ENCODE measurements at places on chromosomes 2 and 18.

GRCh38 chr18:63099848-63100629 is 219.5 kb downstream of the BCL2 start:
- no peak for DNase-seq

DNA sequence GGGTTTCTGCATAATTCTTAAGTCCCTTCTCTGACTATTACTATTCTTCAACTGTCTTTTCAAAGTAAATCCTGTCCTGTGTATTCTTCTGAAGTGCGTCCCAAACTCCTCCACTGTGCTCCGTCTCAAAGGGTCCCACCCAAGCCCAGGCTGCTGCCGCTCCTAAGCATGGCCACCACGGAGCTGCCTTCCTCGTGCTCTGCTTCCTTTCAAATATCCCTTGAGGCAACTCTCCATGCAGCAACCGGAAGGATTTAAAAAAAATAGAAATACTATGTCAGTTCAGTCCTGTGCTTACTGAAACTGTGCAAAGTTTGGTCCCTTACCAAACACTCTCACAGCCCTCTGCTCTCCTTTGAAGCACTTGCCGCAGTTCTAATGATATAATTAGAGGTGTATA is 116.1 kb downstream of the NOL10 start:
- no peak for DNase-seq

GRCh38 chr2:173715441-173715840 is 249.7 kb downstream of the SP3 start:
- DNase-seq, result no peak

DNA sequence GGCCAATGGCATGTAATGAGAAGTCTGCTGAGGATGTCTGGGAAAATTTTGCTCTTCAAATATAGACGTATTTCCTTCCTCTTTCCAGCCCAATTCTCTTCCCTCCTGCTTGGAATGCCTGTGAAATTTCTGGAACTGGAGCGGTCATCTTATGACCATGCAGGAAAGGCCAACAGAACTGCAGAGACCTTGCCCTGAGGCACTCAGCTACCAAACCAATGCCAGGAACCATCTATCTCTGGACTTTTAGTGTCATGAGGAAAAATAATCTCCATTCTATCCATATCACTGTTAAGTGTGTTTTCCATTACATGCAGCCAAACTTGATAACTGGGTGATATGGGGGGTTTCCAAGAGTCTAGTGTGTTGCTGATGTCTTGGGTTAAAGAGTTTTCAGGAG is 363.7 kb downstream of the SLC4A3 start:
- DNase-seq, result no peak

GRCh38 chr2:168804214-168804613 is 1.8 kb downstream of the NOSTRIN start:
- DNase-seq, result no peak

DNA sequence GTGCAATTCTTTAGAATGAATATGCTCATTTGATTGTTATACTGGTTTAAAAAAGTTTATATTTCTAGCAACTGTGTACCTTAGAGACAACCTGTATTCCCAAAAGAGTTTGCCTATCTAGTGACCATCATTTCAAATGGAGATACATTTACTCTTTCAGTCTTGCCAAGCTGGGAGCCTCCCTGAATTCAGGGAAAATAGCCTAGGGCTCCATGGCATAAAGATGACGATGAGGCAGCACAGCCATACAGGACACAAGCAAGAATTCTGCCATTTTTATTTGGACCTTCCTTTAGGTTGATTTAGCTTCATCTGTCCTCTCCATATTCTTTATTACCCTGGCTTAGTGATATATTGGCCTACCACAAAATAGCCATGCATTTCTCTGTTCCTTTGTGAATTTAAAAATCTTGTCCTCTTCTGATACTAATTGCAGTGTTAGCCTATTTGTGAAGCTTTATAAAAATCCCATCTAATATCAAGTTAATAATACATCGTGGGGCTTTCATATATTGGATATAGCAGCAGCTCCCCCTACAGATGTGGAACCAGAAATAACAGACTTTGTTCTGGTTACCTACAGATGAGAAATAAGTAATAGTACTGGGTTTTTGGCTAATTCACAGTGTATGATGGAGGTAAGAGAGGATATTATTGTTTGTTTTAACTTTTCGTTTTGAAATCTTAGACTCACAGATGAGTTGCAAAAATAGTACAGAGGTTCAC is 1661.9 kb upstream of the PIK3C3 start:
- no peak for DNase-seq

GRCh38 chr2:220000586-220000985 is 373.2 kb downstream of the SLC4A3 start:
- no peak for DNase-seq

GRCh38 chr2:234764372-234764771 is 187.4 kb upstream of the SH3BP4 start:
- no peak for DNase-seq

- DNase-seq, result no peak
These were observed 152.5 kb downstream of the PLEKHA3 start for GRCh38 chr2:178632729-178633128.

DNA sequence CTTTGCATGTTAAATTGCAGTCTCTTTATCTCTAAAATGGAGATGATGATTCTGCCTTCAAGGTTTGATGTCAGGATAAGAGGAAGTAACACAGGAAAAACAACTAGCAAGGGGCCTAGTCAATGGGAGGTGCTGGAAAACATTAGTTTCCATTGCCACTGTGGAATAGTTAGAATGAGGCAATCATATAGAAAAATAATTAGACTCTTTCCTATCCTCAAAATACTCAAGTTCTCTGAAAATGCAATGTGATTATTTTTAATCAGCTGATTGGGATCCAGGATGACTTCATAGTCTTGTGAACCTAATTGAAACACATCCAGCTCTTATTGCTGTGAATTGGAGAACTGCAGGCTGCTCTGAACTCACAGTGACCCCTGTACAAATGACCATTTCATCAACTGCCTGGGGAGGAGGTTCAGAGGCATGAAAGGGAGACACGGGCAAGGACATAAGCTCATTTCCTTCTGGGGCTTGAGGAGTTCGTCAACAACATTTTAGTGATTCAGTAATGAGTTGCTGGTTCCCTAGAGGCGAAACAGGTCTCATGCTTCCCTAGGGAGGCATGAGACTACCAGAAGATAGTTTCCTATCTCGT is 422.5 kb downstream of the LPIN1 start:
- no peak for DNase-seq

DNA sequence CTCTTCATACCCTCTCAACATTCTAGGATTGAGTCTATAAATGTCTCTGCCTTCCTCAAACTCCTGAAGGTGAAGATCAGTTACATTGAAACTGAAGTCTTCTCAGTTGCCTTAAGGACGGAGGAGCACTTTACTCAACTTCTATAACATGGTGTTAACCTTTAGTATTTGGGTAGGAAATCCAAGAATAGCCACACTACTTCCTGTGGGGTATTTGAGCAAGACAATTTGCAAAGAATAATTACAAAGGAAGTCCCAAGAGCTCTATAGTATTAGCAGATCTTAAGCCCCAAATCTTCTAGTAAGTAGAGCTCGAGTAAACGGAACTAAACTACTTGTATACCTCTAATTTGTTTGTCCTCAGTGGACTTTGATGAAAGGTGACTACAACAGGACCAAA is 80.9 kb downstream of the SP100 start:
- no peak for DNase-seq

DNA sequence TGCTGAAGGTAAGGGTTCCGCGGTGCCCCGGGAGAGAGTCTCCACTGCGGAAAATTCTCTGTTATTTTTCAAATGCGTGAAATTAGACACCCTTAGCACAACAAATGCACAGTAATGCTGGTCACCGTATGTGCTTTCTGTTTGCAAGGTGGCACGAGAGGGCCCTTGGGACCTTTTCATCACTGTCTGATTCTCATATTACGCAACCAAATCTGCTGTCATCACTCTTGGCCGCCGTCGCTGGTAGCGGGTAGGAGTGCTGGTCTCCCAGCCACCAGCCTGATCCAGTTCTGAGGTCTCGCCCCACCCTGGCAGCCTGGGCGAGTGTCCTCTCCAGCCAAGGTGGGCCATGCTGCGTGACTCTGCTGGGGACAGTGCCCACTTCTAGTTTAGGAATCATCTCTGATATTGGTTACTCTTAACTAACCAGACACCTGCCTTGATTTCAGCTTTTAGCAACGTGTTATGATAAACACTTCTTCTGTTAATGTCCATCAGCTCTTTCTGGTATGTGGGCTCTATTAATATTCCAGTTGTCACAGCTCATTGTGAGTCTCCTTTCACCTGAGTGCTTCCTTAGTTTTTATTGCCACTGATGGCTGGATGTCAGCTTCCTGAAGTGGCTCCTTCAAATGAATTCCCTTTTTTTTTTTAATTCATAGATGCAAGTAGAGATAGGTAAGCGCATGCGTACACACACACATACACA is 199.4 kb downstream of the GBX2 start:
- no peak for DNase-seq

DNA sequence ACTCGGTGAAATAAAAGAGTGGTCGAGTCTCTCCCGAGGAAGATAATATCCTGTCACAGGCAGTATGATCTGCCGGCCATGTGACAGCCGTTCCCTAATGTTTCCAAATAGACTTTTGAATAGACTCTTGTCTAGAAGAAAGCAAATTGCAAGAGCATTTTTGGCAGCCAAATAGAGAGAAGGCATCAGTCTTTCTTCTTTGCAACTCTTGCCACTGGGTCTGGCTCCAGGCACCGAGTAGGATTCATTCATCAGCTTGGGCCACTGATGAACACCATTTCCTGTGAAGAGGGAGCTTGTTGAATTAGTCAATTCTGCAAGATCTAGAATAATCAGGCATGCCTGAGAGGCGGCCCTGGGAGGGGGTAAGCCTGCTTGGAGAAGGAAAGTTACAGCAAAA is 165.6 kb downstream of the KLHL29 start:
- no peak for DNase-seq

- DNase-seq, result no peak
These were observed 757.4 kb downstream of the RNF144A start for GRCh38 chr2:7674606-7675005.

GRCh38 chr2:37020212-37020886 is 54.0 kb upstream of the STRN start:
- no peak for DNase-seq

DNA sequence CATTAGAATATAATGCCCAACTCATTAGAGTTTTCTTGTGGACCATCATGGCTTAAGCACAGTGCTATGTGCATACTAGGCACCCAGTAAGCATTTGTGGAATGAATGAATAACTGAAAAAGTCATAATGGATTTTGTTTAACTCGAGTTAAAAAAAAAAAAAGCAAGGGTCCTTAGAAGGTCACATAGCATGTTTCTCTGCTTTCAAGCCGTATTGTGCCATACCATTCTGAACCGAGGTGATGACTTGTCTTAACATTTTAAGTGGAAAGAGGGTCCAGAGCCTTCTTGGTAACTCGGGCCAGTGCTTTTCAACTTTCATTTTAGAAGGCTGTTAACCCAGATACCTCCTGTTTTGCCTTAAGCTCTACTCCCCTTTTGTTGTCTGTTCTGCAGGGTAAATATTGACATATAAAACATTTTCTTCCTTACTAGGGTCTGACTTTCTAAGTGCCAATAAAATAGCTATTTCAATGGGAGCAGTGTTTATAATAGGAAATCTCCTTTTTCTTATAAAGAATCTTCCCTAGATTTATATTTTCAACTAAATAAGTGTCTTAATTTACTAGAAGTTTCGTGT is 787 bp upstream of the ADGRF3 start:
- DNase-seq, result no peak

DNA sequence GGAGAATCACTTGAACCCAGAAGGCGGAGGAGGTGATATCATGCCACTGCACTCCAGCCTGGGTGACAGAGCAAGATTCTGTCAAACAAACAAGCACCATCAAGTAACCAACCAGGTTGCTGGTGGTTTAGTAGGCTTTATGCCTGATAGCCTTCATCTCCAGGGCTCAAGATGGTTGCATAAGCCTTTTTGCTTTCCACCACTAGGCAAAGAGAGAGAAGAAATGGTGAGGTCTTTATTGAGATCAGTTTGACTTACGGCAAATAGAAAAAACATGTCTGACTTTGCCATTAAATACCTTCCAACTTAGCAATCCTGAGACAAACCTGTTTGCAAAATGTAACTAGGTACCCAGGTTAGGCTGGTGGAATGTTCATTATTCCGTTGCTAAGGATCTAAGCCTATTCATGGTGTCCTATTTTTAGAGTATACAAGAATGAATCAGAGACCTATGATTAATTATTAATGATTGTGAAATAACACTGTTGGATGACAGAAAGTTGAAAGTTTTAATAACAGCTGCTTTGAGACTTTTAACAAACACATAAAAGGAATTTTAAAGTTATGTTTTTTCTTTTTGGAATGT is 53.5 kb upstream of the SLC38A11 start:
- DNase-seq, result no peak

GRCh38 chr2:68800027-68800401 is 65.4 kb downstream of the ARHGAP25 start:
- no peak for DNase-seq

DNA sequence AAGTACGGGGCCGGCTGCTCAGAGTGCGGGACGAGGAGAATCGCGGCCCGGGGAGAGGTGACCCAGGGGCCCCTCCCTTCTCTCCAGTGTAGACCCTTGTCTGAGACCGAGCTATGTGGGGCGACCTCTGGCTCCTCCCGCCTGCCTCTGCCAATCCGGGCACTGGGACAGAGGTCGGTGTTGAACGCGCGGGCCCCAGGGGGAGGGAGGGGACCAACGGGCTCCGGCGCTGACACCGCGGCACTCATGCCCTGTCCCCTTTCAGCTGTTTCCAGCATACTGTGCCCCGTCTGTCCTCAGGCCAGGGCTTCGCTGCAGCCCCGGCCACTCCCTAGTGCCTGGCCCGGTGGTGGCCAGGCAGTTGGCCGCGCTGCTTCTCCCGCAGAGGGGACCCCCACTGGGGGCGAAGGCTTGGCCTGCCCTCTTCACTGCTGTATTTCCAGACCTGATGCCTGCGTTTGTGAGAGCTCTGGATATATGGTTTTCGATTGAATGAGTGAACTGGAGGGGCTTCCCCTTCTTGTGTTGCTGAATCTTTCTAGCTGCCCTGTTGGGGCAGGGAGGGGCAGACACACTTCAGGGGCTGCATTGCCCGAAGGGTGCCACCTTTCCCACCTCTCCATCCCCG is 809 bp downstream of the DBI start:
- peak; percentile 63 for DNase-seq

- DNase-seq, result no peak
These were observed 40.0 kb downstream of the BCL2L11 start for GRCh38 chr2:111160758-111161157.

DNA sequence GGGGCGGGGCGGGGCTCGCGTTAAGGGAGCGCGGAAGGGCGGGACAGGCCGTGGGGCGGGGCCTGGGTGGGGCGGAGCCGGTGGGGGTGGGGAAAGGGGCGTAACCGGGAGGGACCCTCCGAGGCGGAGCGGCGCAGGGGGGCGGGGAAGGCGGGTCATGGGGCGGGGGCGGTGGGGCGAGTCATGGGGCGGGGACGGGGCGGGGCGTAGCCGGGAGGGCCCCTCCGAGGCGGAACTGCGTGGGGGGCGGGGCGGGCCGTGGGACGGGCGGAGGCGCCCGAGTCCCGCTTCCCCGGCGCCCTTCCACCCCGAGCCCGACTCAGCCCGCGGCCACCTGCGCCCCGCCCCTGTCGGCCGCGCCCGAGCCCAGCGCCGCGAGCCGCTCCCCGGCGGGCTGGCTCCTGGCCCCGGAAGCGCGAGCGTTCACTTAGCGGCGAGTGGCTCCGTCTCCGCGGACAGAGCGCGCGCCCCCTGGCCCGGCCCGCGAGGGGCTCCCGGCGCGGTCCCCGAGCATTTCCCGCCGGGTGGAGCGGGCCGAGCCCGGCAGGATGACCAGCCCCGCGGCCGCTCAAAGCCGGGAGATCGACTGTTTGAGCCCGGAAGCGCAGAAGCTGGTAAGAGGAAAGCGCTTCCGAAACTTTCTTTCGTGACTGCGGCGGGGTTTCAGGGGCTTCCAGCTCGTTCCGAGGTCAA is 64.7 kb downstream of the LRRFIP1 start:
- peak; percentile 88 for DNase-seq

- DNase-seq, result no peak
These were observed 209.5 kb downstream of the LPIN1 start for GRCh38 chr2:11955884-11956291.

Measured in 8988T (cell line).